ENCODE measurements at places on chromosomes 3 and 15.

GRCh38 chr3:159910991-159911663, 77.5 kb upstream of the IL12A start:
- no peak for DNase-seq

DNA sequence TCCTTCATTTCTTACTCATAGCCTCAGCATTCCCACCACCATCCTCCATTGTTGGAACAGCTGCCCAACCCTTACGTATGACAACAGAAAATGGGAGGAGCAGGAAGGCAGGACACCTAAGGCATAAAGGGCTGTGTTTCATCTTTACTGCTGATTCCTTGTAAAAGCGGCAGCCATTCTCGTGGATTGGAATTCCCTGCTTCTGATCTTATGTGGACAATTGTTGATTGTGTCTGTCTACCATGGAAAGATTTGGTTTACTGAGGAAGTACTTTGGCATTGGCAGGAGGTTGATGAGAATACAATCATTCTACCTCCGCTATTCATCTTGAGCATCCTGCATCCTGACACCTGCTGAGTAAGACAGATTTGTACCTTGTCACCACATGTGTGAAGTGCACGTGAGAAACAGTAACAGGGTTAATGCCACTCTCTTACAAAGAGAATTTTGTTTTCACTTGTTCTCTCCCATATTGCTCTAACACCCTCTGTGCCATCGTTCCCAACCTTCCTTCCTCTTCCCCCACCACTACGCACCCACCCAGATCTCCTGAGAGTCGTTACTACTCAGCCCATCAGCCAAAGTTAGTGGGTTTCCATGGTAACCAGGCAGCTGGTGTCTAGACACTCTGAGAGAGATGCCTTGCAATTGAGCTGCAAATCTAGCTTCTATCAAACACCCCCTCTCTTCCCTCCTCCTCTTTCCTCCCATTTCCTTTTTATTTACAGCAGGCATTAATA, 75.7 kb downstream of the GAP43 start:
- DNase-seq: no peak

DNA sequence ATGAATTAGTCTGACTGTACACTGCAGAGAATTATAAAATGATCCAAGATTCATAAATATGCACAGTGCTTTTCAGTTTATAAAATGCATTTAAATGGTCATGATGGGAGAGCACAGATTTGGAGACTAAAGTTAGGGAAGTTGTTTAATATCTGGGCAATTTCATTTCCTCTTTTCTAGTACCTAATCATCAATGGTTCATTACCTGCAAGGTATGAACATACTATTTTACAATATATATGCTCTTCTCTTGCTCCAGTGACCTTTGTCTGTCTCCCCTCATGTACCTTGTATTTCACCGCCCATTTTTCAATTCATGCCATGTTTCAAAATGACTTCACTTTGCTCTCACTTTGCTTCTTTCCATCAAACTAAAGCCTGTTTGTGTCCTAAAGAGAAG, 114.5 kb downstream of the SUCNR1 start:
- no peak for DNase-seq

DNA sequence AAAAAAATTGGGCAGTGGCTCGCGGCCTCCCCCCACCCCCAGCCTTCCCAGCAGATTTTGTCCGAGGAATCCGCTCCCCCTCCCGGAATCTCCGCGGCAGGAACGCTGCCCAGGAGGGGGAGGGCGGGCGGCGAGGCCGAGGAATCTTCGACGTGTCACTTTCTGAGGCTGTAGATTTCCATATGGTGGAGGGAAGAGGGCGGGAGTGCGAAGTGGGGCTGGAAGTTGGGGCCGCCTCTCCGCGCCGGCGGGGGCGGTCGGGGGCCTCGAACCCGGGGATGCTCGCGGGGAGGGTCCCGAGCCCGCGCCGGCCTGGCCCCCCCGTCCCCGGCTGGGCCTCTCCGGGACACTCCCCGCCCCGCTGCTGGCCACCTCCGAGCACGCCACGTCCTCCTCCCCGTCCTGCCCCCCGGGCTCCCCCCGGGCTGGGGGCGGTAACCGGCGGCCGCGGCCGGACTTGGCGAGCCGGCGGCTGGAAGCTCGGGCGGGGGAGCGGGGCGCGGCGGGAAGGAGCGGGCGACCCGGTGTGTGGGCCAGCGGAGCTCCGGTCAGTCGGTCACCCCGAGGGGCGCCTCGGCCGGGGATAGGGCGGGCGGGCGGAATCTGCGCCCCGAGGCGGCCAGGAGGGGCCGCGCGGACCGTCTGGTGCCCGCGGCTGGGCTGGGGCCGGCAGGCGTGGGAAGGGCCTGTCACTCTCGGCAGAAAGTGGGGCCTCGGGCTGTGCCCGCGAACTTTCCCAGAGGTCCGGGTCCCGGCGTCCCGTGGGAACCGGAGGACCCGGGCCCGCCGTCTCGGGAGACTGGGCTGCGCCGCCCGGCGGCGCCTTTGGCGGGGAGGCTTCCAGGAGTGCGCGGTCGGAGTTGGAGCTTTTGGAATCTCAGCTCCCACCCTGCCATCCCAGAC, 951 bp downstream of the FNDC3B start:
- no peak for DNase-seq

DNA sequence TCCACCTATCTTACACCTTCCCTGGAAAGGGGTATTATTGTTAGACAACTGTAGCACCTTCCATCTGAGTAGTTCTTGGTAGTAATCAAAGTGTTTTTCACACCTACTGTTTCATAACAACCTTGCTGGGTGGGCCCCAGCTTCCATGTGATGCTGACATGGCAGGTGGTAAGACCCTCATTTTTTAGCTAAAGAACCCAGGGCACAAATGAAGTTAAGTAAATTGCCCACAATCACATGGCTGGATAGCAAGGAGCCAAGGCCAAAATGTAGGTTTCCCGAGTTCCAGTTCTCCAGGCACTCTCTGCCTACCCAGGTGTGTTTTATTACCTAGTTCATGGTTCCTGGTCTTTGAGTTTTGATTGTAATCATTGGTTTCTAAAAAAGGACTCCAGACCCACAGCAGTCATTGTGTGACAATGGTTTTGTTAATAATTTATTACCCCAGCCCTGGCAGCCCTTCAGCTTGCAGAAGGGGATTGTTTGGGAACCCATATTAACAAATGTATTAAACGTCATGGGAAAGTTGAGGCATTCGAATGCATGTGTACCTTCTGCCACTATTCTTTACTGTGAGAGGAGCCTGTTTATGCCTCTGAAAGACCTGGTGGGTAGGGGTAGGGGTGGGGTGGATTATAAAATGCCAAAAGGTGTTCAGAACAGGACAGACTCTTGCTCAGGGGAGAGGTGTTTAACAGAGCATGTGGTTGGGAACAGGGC, 222.2 kb upstream of the BHLHE40 start:
- DNase-seq: no peak

DNA sequence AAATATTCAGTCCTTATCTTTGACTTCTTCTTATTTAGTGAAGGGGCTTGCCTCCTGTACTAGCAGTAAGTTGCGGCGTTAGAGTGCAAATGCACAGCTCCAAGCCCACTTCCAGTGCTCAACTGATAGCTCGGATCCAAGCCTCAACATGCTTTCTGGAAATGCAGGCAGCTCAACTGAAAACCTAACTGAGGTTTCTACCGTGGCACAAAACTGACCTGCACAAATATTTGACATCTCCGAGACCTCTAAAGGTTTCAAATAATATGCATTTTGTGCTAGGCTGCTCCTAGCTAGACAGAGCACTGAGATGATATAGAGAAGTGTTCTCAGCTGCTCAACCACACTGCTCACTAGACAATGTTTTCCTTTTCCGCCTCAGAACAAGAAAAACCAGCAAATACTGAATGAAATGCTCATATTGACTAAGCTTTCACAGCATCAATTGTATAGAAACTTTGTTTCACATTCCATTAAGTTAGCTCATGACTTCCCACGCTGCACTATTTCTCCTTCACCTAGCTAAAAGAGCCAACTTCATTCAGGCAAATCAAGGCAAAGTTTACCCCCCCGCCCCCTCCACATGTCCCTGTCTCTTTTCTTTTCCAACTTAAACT, 822 bp downstream of the ZNF385D start:
- DNase-seq: no peak

Data from HL-60 (cell line).